ENCODE measurements at places on chromosomes 7 and 10.

GRCh38 chr7:147012666-147013065, 896.1 kb downstream of the CNTNAP2 start:
- no peaks in the 10 kb centered on the region for H3K4me1 ChIP-seq
- no peak overlapping the region for H3K27ac ChIP-seq
- no peaks in the 10 kb centered on the region for H3K36me3 ChIP-seq
- no peak overlapping the region for H3K4me3 ChIP-seq
- DNase-seq = no peak
- no peaks in the 10 kb centered on the region for H3K27me3 ChIP-seq

- no peak overlapping the region for H3K4me3 ChIP-seq
- H3K36me3 ChIP-seq = peaks cover 4% of the 10 kb centered on the region
- peak overlapping the region; percentile 57 for H3K27ac ChIP-seq
- H3K27me3 ChIP-seq = no peaks in the 10 kb centered on the region
- no peak for DNase-seq
These were observed 41.8 kb downstream of the KLHDC10 start for GRCh38 chr7:130112093-130112492.

DNA sequence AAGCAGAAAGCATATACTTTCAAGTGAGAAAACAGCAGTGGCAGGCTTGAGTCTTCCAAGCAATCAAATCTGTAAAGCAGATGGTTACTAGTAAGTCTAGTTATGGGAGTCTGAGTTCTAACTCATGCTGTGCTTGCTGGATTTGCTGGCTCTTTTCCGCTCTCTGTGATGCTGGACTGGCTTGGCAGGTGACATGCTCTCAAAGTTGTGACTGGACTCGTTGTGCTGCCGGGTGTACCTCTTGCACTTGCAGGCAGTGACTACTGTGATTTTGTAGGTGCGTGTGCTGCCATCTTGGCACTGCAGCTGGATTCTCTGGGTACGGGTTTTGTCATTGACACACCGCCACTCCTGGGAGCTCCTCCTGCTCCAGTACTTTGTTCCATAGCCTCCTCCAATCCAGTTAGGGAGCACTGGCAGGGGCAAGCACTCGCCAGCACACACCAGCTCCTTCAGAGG, 3.1 kb downstream of the SOSTDC1 start:
- DNase-seq = no peak
- no peaks in the 10 kb centered on the region for H3K4me1 ChIP-seq
- H3K27ac ChIP-seq = no peak overlapping the region
- H3K4me3 ChIP-seq = no peak overlapping the region
- H3K36me3 ChIP-seq = no peaks in the 10 kb centered on the region

DNA sequence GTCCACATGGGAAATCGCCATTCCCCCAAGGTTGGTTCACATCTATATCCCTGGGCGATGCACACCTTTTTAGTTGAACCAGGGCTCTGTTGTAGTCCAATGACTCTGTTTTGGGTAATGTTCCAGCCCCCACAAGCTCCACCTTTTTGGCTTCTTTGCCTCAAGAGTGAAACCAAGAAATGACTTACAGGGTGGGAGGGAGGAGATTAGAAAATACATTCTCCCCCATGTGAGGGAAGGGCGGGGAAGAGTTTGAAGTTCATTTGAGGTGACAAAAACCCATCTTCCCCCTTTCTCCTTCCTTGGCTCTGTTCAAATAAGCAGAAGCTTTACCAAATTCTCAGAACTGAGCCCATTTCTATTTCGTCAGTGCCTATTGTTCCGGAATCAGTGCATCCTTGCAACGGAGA, 82.8 kb downstream of the GATA3 start:
- H3K4me1 ChIP-seq = peaks cover 6% of the 10 kb centered on the region
- peaks cover 38% of the 10 kb centered on the region for H3K27me3 ChIP-seq
- H3K4me3 ChIP-seq = no peak overlapping the region
- H3K27ac ChIP-seq = no peak overlapping the region
- no peaks in the 10 kb centered on the region for H3K36me3 ChIP-seq

GRCh38 chr7:64874114-64874513, 29.0 kb upstream of the ZNF273 start:
- peaks cover 15% of the 10 kb centered on the region for H3K36me3 ChIP-seq
- no peak for DNase-seq
- H3K27ac ChIP-seq = no peak overlapping the region
- no peak overlapping the region for H3K4me3 ChIP-seq
- peaks cover 10% of the 10 kb centered on the region for H3K4me1 ChIP-seq

DNA sequence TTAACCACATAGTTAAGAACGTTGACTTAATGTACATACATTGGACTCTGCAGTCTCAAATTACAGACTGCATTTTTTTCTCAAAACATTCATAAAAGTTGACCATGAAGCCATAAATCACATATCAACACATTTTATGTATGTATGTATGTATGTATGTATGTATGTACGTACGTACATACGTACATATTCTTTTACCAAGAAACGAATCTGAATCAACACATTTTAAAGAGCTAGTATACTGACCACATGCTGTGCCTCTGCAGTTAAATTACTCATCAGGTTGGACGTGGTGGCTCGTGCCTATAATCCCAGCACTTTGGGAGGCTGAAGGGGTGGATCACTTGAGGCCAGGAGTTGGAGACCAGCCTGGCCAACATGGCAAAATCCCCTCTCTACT, 105.8 kb downstream of the GPR158 start:
- no peaks in the 10 kb centered on the region for H3K27me3 ChIP-seq
- no peak for DNase-seq
- H3K36me3 ChIP-seq = no peaks in the 10 kb centered on the region
- H3K27ac ChIP-seq = no peak overlapping the region

- H3K4me1 ChIP-seq = no peaks in the 10 kb centered on the region
- no peak for DNase-seq
- peaks cover 6% of the 10 kb centered on the region for H3K27me3 ChIP-seq
- H3K27ac ChIP-seq = no peak overlapping the region
- no peaks in the 10 kb centered on the region for H3K36me3 ChIP-seq
These were observed 316.7 kb downstream of the OTUD1 start for GRCh38 chr10:23755556-23755955.

DNA sequence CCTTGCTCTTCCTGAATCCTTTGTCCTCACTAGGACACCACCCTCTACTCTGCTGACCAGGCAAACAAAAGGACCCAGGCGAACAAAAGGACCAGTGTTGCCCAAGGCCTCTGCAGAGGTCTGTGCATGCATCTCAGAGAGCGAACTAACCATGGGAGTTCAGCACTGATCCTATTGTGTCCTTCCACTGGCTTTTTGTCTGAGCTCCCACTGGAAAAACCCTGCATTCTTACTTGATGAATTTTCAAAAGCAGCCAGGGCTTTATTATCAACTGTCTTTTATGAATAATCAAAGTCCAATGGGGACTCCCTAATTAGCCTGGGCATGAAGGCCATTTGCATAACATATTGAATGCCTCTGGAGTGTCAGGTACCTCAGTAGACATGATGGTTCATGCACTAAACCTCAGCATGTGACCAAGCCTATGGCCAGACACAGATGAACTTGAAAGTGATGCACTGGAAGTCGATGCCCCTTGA, 140.6 kb downstream of the KCNMA1 start:
- peaks cover 20% of the 10 kb centered on the region for H3K27me3 ChIP-seq
- no peaks in the 10 kb centered on the region for H3K36me3 ChIP-seq
- H3K4me3 ChIP-seq = no peak overlapping the region
- no peak overlapping the region for H3K27ac ChIP-seq
- H3K4me1 ChIP-seq = no peaks in the 10 kb centered on the region
- no peak for DNase-seq

DNA sequence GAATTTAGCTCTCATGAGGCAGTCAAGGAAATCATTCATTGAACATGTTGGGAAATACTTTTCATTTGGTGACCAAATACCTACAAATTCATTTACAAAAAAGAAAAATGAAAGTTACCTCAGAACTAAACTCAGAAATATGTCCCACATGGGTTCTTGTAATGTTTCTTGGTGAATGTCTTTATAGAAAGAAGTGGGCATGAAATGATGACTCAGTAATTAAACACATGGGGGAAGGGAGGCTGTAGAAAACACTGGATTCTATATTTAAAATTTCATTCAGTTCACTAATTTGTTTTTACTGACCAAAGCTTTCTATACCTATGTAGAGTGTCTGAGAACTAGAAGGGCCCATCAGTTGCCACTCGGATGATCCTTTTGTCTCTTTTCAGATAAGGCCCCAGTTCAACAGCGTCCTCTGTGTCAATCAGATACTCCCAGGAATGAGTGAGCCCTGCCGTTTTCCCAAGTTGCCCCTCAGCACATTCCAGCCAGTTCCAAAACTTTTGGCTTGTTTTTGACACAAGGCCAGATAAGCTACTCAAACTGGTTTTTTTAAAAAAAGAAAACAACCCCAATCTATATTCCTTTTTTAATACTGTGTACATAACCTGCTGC, 49.3 kb upstream of the AGBL3 start:
- no peak overlapping the region for H3K4me3 ChIP-seq
- DNase-seq = no peak

- DNase-seq = peak; percentile 37
- H3K27me3 ChIP-seq = no peaks in the 10 kb centered on the region
- no peak overlapping the region for H3K4me3 ChIP-seq
- no peak overlapping the region for H3K27ac ChIP-seq
- no peaks in the 10 kb centered on the region for H3K4me1 ChIP-seq
These were observed 72.1 kb upstream of the STARD3NL start for GRCh38 chr7:38105874-38106483.

GRCh38 chr10:106911096-106911495, 253.4 kb downstream of the SORCS1 start:
- H3K36me3 ChIP-seq = no peaks in the 10 kb centered on the region
- H3K27me3 ChIP-seq = no peaks in the 10 kb centered on the region
- no peak overlapping the region for H3K27ac ChIP-seq
- no peaks in the 10 kb centered on the region for H3K4me1 ChIP-seq

DNA sequence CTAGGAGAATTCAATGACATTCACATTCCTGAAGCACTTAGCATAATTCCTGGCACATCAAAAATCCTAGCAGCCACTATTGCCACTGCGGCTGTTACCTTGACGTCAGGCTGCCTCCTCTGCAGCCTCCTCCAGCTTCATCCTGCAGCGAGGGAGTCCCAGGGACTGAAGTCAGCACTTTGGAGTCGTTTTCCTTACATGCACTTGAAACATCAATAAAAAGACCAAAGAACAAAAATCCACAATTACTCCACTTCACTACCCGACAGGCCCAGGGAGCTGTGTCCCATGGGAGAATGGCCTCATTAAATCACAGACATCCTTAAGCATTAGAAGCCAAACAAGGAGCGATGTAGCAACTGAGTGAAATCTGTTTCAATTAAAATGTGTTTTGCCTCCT, 48.6 kb upstream of the NANOS1 start:
- no peak overlapping the region for H3K4me3 ChIP-seq
- no peak overlapping the region for H3K27ac ChIP-seq
- H3K36me3 ChIP-seq = no peaks in the 10 kb centered on the region
- no peaks in the 10 kb centered on the region for H3K4me1 ChIP-seq
- H3K27me3 ChIP-seq = peaks cover 14% of the 10 kb centered on the region

- no peak for DNase-seq
- H3K4me3 ChIP-seq = no peak overlapping the region
- H3K27ac ChIP-seq = no peak overlapping the region
- H3K36me3 ChIP-seq = no peaks in the 10 kb centered on the region
- H3K4me1 ChIP-seq = no peaks in the 10 kb centered on the region
These were observed 960.8 kb upstream of the GHITM start for GRCh38 chr10:83178526-83178925.

DNA sequence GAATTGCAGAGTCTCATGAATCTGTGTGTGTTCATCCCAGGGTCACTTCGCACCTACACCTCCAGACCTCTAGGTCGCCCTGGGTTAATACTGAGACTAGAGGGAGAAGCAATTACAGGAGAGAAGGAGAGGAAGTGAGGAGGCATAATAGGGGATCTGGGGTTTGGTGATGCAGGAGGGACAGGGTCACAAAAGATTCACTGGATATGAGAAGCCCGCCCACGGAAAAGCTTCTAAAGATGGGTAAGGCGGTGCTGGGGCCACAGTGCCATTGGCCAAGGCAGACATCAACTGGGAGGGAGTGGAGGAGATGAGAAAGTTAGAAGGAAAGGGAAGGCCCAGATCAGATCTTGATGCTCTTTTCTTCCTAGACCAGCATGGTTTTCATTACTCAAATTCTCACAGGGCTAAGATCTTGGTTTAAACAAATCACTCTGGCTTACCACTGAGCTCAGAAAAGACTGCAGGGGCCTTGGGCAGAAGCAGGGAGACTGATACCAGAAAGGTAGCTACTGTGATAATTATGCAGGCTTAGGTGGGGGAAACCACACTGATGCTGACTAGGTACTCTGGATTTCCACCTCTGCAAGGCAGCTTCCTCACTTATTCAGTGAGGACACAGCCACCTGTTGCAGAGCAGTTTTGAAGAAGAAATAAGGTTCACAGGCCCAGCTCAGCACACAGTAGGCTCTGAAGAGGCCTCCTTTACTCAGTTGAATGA, 17.4 kb upstream of the ZNF273 start:
- peaks cover 8% of the 10 kb centered on the region for H3K36me3 ChIP-seq
- H3K4me1 ChIP-seq = peaks cover 22% of the 10 kb centered on the region
- H3K4me3 ChIP-seq = no peak overlapping the region
- no peak for DNase-seq
- no peak overlapping the region for H3K27ac ChIP-seq

DNA sequence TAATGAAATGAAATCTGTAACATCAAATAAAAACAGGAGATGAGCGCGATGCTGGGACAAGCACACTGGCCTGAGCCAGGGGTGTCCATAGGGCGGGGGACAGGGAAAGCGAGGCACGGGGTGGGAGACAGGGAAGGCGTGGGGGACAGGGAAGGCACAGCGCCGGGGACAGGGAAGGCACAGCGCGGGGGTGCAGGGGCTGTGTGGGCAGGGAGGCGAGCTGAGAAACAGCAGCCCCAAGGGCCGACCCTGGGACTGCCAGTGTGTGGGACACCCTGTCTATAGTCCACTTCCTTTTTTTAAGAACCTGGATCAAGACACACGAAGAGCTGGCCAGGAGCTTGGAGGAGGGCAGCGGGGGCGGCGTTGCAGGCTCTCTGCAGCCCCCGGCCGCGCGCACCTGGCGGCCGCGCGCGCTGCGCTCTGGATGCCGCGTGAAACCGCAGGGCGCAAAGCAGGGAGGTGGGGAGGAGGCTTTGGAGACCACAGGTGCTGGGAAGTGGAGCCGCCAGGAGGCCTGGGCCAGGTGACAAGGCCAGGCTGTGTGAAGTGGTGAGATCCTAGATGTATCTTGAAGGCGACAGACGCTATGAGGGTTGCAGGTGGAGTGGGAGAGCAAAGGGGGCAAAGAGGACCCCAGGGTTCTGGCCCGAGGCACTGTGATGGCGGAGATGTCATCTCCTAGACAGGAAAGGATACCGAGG, 157.7 kb downstream of the COBL start:
- peaks cover 25% of the 10 kb centered on the region for H3K4me1 ChIP-seq
- no peak overlapping the region for H3K27ac ChIP-seq
- no peak for DNase-seq
- peaks cover 6% of the 10 kb centered on the region for H3K27me3 ChIP-seq
- no peaks in the 10 kb centered on the region for H3K36me3 ChIP-seq
- no peak overlapping the region for H3K4me3 ChIP-seq

DNA sequence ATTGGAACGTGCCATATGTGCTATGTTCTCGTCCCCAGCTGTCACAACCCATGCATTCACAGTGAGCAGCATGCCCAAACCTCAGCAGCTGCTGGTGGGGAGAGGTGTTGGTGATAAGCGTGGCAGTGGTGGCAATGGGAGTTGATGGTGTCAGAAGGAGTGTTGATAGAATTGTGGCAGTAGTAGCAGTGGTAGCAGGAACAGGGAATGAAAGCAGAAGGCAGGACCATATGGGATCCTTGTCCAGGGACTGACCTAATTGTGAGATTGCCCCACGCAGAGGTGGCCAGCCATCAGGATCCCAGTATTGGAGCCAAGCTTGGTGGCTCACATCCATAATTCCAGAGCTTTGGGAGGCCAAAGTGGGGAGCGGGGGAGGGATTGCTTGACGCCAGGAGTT, 276.3 kb downstream of the GALNT17 start:
- H3K27ac ChIP-seq = no peak overlapping the region
- no peaks in the 10 kb centered on the region for H3K4me1 ChIP-seq
- no peaks in the 10 kb centered on the region for H3K27me3 ChIP-seq
- no peaks in the 10 kb centered on the region for H3K36me3 ChIP-seq
